Activated CD4-positive, CD25-positive, alpha-beta regulatory T cell treated with anti-CD3 and anti-CD28 coated beads, Interleukin-2, amount 50 U/mL, for 24 hours (primary cell): ENCODE measurements at places on chromosomes 2 and 18.

DNA sequence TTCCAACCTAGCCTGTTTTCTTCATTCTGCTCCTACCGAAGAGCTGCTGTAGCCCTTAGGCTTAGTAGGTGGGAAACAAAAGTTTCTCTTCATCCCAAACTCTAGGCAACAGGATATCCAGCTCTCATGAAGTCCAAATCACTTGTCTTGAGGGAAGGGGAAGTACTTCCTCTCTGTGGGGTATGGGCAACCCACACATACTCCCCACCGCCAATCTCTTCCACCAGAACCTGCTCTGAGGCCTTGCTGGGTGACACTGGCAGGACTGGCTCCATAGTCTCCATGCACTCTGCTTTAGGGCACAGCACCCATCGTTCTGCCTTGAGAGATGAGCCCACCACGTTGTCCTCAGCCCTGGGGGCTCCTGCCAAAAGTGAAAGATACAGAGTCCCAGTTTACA lies 173.0 kb downstream of the NCK2 start:
- no peak for ATAC-seq

GRCh38 chr18:52685316-52685715 lies 345.3 kb downstream of the DCC start:
- no peak for ATAC-seq

DNA sequence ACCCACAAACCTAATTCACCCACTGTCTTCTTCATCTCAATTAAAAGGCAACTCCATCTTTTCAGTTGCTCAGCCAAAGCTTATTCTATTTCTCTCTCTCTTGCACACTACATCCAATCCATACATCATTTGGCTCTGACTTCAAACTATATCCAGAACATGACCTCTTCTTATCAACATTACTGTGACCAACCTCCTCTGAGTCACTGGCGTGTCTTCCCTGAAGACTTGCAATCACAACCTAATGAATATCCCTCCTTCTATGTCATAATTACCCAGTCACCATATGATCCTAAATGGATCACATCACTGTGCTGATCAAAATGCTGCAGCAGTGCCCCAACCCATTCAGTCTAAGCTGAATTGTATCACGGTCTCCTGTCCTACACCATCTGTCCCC lies 22.6 kb upstream of the SULT1C3 start:
- ATAC-seq, result no peak

- ATAC-seq, result no peak
Measured at GRCh38 chr18:60554967-60555366, 182.4 kb upstream of the MC4R start.

DNA sequence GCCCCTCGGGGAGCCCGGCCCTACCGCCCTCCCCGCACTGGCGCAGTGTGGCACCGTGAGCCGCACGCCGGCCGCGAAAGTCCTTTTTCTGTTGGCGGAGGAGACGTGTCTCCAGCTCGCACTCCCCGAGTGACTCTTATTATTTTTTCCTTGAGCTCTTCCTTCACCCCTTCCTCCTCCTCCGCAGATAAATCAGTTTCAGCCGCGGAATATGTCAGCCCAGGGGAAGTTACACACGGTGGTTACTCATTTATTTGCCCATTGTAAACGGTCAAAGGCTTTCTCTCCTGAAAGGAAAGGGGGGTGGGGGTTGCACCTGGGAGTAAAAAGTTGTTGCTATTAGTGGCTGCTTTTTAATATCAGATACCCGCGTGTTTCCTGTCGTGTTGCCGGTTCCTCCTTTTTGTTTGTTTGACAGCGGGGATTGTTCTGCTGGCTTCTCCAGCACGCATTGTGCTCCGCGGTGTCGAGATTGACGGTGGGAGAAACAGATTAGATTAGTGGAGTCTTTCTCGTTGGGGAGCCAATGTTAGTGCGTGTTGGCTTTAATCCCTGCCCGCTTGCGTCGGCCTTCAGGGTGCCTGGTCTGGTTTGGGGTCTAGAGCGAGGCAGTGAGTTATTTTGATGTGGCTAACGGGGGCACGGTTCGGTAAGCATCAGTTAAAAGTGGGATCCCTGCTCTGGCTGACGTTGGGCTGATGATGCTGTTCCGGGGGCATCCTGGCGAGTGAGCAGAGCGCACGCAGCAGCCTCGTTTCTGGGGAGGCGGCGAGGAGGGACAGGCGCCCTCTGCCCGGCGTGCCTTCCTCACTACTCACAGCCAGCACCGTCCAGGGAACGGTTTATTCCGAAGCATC lies 1.6 kb downstream of the CRIM1 start:
- ATAC-seq, result peak; percentile 20
